A673 (cell line): ENCODE measurements at places on chromosomes 11 and 22. TPM values are rescaled to one million over a fixed set of nuclear protein-coding genes. Genes with fewer than 3 reads are reported as not detected.
A peak's percentile ranks its signal among the peaks of the same experiment; 100 is the strongest.

DNA sequence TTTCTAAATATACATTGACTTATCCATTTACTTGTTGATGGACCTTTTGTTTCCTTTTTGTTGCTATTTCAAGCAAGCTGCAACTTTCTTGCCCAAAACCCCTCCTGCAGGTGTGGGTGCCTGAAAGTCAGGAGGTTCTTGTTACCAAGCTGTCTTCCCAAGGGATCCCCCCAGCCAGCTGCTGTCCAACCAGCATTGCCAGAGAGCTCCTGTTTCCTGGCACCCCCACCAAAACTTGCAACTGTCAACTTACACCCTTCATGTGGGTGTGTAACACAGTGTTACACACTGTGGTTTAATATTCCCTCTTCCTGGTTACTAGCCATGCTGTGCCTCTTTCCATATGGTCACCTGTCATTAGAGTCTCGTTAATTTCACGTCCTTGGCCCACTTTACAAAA lies 1.6 kb upstream of the KRTAP5-1 start:
- DNase-seq = no peak

DNA sequence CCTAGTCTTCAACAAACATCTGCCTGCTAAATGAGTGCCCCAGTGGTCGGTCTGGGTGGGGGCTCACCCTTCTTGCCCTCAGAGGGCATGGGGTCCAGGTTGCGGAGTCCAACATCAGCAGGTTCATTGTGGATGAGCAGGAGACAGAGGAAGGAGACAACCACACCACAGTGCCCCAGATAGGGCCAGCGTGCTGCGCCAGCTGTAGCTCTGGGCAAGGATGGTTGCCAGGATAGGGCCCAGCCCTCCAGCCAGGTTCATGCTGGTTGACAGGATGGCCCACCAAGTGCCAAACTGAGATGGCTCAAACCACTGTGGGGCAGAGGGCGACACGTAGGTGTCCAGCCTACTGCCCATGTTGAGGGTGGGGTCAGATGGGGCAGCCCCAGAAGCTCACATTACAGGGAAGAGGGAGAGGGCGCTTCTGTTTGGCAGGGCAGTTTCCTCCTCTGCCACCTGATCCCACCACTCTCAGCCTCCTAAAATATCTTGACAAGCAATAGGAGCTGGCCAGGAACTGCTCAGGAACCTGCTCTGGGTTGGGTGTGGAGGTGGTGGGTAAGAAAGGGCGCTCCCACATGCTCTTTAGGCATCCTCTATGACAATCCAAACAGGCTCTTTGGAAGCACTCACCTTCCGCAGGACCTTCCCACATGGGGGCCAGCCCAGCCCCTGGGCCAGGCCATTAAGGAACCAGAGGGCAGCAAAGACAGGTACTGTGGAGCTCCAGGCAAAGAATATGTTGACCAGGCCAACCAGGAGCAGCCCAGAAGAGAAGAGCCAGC lies 2.9 kb downstream of the SLC37A4 start:
- no peak for DNase-seq

GRCh38 chr11:44939673-44940395 lies 10.8 kb downstream of the TP53I11 start:
- DNase-seq = peak; percentile 72

DNA sequence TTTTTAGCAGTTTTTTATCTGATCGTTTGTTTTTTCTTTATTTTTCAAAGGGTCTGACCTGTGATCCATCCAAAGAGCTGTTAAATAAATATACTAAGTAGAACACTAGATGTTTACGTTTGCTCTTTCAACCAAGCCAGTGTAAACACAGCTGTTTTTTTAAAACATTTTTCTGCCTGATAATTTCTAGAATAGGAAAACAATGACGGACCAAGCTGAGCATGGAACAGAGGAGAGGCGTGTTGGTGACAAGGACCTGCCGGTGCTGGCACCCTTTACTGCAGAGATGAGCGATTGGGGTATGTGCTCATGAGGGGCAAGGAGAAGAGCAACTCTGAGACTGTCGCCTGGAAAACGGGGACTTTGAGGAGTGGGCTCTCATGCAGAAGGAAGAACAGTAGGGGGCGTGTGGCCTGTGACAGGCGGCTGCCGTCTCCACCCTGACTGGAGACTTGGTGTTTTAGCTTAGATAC lies 28.6 kb upstream of the PANX2 start:
- no peak for DNase-seq

- peak; percentile 40 for DNase-seq
Observed at GRCh38 chr11:14380947-14381561, 22.1 kb upstream of the RRAS2 start.

- no peak for DNase-seq
Observed at GRCh38 chr22:46569848-46570695, 32.7 kb upstream of the CELSR1 start.

DNA sequence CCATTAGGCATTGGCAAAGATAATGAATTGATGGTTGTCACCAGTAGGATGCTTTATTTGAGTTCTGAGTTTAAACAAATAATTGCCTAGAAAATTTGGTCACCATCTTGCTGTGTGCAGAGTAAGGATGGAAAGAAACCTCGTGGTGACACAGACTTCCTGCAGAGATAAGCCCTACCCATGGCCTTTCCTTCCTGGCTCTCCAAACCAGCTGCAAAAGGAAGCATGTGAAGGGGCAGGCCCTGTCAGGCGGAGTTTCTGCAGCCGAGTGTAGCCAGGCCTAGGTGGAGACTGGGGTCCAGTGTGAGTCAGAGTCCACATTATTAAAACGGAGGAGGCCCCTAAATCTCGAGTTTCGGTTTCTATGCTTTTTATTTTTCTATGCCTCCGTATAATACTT lies 83.1 kb upstream of the ADSL start:
- peak; percentile 34 for DNase-seq

DNA sequence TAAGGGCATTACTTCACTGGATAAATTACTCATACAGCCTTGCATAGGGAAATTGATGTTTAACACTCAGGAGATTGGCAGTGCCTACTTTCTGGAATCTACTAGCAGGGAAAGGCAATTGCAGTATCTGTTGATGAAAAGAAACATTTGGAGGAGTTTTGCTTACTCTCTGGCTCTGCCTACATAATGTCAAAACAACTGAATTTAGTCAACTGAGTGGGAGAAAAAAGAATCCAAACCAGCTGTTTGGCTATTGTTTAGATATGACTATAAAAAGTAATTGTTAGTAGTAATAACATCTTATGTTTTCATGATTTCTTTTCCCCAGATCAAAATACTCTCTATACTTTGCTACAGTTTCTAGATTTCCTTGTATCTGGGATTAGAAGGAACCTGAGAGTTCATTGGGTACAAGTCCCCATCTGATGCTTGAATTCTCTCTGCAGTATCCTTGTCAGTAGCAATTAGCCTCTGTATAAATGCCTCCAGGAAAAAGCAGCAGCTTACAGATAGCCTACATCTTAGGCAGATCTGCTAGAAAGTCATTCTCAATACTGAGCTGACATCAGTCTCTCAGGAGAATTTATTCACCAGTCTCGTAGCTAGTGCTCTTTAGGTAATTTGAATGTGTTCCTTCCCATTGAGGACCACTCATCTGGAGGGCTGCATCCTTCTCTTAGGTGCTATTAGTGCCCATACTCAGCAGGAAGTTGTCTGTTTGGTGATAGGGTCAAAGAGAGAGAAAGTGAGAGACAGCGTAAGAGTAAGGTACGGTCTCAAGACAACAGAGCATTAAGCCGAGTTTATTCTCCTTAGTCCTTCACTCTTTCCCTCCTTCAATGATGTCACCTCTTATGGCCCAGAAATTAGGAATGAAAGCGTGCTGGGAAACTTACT lies 185.9 kb upstream of the CCDC90B start:
- no peak for DNase-seq

GRCh38 chr22:38754751-38755154 lies 1.0 kb downstream of the SUN2 start:
- DNase-seq = peak; percentile 62

DNA sequence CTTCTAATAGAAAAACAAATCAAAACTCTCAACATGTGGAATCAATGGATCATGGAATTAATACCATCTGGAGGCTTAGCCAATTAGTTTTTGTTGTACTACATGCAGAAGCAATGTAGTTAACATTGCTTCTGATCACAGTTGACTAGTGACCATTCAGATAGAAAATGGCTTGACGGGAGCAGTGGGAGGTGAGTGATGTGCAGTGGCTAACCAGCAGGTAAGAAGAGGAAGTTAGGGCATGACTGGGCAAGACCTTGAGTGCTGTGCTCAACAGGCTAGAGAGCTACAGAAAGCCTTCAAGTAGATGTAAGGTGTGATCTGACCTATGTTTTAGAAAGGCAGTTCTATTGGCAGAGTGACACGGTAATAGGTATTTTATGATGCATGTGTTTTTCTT lies 60.7 kb upstream of the ALKBH3 start:
- DNase-seq = no peak

DNA sequence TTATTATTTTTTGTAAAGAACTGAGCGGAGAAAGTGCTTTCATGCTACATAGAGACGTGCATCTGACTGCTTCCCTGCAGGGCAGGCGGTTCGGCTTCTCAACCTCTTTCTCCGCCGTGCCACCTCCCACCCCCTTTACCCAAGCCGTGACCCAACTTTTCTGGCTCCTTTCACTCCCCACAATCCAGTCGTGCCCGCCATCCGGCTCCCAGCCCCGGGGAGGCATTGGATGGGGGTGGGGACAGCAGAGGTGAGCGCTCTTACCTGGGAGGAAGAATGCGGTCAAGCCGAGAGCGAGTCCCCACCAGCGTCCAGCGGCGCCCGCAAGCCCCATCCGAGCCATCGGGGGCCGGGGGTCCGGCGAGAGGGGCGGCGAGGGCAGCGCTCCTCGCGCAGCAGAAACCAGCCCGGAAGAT lies 781 bp downstream of the NECTIN1 start:
- no peak for DNase-seq

The OR5A1 gene
- total RNA-seq = not detected in 2 replicates

The MFRP gene
- total RNA-seq = not detected in 2 replicates

The OR8D4 gene
- not detected in 2 replicates for total RNA-seq

The UQCC3 gene
- 28.0 and 29.0 TPM in 2 replicates for total RNA-seq

The UBQLNL gene
- total RNA-seq = not detected in 2 replicates

The MRGPRF gene
- 5.2 and 9.3 TPM in 2 replicates for total RNA-seq

The P2RY2 gene
- not detected in 2 replicates for total RNA-seq
